Urothelium cell line (cell line): ENCODE measurements at places on chromosomes 1 and 21.

- no peak for DNase-seq
Observed at GRCh38 chr21:45266518-45267389, 20.9 kb downstream of the POFUT2 start.

- no peak for DNase-seq
Observed at GRCh38 chr1:155018617-155019348, 14.8 kb downstream of the DCST2 start.

- peak; percentile 75 for DNase-seq
Observed at GRCh38 chr1:66271216-66271903, 262.6 kb upstream of the SGIP1 start.

GRCh38 chr1:76901158-76901767 lies 34.0 kb downstream of the ST6GALNAC5 start:
- DNase-seq, result peak; percentile 61

DNA sequence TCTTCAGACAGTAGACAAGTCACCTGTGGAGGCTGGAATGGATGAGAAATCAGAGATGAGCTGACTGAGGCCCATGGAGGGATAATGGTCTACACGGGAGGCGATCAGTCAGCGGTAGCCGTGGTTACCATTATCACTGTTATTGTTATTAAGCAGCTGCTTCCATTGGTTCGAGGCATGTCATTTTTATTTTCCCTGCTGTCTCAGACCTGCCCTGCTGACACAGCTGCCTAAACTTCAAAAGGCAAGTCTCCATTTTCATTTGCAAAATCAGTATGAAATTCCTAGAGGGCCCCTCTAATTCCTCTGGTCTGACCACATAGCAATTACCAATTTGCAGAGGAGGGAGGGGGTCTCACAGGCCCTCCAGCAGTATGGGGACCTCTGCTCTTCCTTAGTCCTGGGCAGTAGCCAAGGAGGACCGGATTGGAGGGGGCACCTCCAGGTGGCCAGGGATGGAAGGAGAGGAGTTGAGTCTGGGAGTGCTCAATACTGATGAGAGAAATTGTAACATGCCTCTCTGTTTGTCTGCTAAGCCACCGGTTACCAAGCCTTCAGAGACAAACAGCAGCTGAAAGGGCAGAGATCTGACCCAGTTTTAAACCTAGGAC lies 184.2 kb downstream of the TRABD2B start:
- no peak for DNase-seq

GRCh38 chr1:13828454-13829151 lies 128.6 kb downstream of the PRDM2 start:
- DNase-seq, result peak; percentile 67

GRCh38 chr21:34280959-34281358 lies 82.8 kb upstream of the KCNE2 start:
- DNase-seq, result no peak

GRCh38 chr1:15799928-15800835 lies 7.3 kb downstream of the UQCRHL start:
- DNase-seq, result peak; percentile 83

DNA sequence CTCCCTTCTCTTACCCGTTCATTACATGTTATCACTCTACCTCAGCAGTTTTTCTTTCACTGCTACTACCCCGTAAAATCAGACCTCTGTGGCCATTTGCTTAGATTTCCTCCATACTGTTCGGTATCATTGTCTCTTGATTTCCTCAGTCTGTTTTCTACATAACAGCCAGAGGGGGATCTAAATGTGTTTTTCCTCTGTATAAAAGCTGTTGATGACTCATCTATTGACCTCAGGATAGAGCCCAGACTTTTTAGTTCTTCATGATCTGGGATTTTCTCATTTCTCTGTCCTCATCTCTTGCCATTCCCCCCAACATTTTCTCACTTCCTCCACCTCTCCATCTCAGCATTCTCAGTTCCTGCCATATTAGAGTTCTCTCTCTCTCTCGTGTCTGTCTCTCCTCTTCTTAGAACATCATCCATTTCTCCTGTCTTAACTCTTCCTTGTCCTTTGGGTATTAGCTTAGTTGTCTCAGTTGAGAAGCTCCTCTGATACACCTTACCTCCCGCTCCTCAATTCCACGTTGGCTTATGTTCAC lies 10.5 kb downstream of the OTUD3 start:
- DNase-seq, result no peak

DNA sequence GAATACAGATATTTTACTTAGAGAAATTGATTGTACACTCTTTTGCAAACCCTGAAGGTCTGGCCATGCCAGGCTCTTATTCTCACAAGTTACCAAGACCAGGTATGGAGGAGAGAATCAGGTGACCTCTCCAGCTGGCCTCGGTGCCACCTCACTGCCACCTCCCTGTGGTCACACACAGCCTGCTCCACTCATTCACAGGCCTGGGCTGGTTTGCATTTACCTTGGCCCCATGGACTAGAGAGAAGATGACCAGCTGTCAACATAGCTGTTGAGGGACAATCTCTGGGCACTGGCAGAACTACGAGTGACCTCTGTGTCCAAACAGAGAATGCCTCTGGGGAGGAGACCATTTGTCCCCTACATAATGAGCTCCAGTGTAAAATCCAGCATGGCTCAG lies 291.2 kb upstream of the RUNX1 start:
- no peak for DNase-seq

- no peak for DNase-seq
Observed at GRCh38 chr21:45918835-45919447, 62.6 kb upstream of the COL6A1 start.

- no peak for DNase-seq
Observed at GRCh38 chr1:24793447-24794129, 48.3 kb downstream of the CLIC4 start.

DNA sequence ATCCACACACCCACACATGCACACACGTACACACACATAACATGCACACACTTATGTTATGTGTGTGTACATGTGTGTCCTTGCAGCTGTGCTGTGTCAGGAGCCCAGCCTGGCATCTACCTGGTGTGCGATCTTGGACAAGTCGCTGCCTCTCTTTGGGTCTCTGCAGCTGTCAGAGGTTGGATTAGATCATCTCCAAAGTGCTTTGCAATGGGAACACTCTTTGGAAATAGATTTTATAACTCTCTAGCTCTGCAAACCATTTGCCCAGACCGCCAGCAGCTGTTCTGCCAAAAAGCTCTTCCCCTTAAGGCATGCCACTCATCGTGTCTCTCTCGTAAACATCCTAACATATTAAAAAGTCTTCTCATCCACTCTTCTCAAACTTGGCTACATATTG lies 4.7 kb downstream of the PKP1 start:
- DNase-seq, result no peak

GRCh38 chr1:200033511-200034261 lies 6.2 kb downstream of the NR5A2 start:
- no peak for DNase-seq

- peak; percentile 9 for DNase-seq
Observed at GRCh38 chr1:71861022-71861421, 421.3 kb downstream of the NEGR1 start.

DNA sequence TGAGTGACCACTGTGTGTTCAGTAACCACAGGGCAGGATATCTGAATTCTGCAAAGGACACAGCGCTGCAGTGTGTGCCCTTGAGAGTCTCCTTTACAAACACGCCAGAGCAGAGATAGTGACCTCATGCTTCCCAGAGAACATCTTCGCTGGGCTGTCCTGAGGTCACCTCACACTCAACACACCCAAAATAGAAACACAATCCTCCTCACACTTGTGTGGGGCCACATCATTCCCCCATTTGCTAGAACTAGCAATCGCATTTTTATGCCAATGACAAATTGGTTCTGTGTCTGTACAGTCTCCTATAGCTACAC lies 140.1 kb upstream of the NRIP1 start:
- no peak for DNase-seq

- no peak for DNase-seq
Observed at GRCh38 chr1:87268111-87268510, 60.6 kb upstream of the LMO4 start.

GRCh38 chr21:15744926-15745325 lies 15.1 kb downstream of the USP25 start:
- DNase-seq, result no peak

- DNase-seq, result peak; percentile 51
Observed at GRCh38 chr1:19430121-19431068, 54.9 kb downstream of the CAPZB start.

- no peak for DNase-seq
Observed at GRCh38 chr1:198686069-198686728, 47.4 kb downstream of the PTPRC start.

- DNase-seq, result no peak
Observed at GRCh38 chr1:30305061-30305460, 418.3 kb downstream of the MATN1 start.

DNA sequence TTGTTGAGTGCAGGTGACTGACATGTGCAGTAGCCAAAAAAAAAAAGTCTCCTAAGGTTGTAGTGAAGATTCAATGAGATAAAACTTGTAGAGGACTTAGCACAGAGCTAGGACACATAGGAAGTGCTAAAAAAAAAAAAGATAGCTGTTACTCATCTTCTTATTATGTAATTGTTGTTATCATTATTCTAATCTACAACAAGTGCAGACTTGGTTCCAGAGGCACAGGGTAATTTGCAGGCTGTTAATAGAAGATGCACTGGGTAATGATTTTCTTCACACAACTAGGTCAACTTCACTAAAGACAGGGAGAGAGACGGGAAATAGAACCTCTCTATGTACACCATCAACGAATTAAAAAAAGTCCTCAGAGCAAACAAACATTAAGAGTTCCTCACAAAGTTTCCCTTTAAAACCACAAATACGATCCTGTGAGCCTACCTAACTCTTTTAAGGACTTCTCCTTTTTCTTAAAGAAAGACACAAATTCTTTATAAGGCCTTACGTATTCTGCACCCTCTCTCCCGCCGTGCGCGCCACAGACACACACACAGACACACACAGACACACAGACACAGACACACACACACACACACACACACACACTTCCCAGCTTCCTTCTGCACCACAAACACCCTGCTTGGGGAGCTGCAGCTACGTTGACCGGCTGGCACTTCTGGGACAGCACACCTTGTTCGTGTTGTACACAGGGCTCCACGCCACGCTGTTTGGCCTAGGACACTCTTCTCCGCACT lies 49.8 kb upstream of the GADD45A start:
- no peak for DNase-seq

DNA sequence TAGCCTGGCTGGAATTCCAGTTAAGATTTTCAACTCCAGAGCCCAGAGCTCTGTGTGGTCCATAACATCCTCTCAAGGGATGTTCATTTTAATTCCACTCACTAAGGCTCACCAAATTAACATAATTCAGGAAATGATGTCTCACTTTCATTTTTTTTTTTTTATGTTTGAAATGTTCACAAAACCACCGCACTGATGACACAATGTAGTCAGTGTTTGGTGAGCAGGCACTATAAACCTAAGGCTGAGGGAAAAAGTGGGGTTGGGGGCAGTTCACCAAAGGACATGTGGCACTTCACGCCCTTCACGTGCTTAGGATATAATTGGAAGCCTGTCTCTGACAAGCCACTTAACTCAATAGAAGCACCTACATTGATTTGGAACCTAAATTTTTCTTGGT lies 177.3 kb upstream of the CAMK1G start:
- DNase-seq, result no peak

- DNase-seq, result no peak
Observed at GRCh38 chr1:230145505-230145899, 78.5 kb downstream of the GALNT2 start.

- no peak for DNase-seq
Observed at GRCh38 chr1:203025686-203026030, 633 bp upstream of the PPFIA4 start.

- peak; percentile 47 for DNase-seq
Observed at GRCh38 chr21:17461014-17461413, 51.8 kb upstream of the CXADR start.

- DNase-seq, result no peak
Observed at GRCh38 chr1:108551137-108551862, 8.6 kb upstream of the EEIG2 start.

DNA sequence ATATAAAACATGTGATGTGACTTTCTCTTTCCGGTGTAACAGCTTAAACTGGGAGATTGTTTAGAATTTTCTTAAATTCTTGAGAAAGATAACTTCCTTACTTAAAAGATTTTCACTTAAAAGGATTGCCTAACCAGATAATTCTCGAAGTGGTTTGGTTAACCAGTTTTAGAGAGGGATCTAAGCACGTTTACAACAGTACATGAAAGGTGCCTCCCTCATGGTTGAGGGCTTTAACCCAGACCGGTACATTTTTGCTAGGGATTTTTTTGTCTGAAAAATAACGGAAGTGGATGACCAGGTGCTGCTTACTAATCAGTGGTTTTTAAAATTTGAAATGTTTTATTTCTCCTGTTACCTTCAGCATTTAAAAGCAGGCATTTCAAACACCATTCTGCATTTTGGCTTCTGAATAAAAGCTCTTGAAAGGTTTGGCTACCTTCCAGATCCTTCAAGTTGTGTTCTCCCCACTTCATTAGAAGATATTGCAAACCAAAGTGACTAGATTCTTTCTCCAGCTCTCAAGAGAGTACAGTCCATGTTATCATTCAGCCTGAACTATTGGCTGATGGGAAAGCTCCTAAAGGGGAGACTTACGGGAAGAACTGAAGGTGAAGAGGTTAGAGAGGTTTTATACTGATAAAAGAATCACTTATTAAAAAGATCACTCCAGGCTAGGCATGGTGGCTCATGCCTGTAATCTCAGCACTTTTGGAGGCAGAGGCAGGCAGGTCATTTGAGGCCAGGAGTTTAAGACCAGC lies 12.8 kb downstream of the S100PBP start:
- no peak for DNase-seq

DNA sequence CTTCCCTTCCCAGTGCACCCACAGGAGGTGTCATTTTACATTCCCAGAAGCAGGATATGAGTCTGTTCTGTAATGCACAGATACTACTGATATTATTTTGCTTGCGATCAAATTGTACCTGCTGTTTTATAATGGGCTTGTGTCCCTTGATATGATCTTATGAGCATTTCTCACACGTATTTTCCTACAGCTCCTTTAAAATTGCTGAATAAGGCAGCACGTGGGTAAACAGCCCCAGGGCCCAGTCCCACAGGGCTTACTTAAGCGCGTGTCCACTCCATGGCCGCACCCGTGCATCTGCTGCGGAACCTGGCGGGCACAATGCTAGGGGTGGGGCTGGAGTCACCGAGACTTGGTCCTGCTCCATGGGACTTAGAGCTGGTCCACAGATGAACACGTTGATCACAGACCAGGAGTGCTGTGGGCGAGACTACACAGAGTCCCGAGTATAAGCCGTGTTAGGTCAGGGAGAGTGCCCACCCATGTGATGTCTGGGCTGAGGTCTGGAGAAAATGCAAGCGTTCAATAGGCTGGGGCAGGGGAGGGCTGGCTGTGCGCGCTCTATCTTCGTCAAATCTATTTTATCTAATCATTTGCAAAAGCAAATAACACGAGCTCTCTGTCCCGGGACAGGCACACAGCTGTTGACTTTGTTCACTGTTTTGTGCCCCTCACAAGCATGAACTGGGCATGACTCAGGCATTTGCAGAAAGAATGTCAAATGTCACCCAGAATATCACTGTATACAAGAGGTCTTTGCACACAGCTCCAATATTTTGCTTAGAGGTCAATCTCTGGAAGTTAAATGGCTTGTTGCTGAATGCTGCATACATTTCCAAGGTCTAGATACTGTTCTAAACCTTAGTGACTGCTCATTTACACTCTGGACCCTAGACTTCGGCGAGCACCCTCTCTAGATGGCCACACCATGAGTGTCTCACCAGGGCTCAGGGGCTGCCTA lies 119.3 kb downstream of the CRYAA start:
- DNase-seq, result no peak

- no peak for DNase-seq
Observed at GRCh38 chr1:229557200-229557850, 1.2 kb downstream of the ABCB10 start.

GRCh38 chr1:182260516-182260915 lies 131.1 kb downstream of the GLUL start:
- no peak for DNase-seq

GRCh38 chr1:63127376-63127775 lies 195.0 kb upstream of the FOXD3 start:
- no peak for DNase-seq

GRCh38 chr1:8348777-8349472 lies 31.0 kb downstream of the SLC45A1 start:
- DNase-seq, result peak; percentile 72
